ENCODE measurements at places on chromosomes 5 and 9.

- no peak for DNase-seq
These were observed 82.0 kb upstream of the ITGA1 start for GRCh38 chr5:52705720-52706119.

- DNase-seq, result no peak
These were observed 48.5 kb downstream of the GARNL3 start for GRCh38 chr9:127313042-127313560.

DNA sequence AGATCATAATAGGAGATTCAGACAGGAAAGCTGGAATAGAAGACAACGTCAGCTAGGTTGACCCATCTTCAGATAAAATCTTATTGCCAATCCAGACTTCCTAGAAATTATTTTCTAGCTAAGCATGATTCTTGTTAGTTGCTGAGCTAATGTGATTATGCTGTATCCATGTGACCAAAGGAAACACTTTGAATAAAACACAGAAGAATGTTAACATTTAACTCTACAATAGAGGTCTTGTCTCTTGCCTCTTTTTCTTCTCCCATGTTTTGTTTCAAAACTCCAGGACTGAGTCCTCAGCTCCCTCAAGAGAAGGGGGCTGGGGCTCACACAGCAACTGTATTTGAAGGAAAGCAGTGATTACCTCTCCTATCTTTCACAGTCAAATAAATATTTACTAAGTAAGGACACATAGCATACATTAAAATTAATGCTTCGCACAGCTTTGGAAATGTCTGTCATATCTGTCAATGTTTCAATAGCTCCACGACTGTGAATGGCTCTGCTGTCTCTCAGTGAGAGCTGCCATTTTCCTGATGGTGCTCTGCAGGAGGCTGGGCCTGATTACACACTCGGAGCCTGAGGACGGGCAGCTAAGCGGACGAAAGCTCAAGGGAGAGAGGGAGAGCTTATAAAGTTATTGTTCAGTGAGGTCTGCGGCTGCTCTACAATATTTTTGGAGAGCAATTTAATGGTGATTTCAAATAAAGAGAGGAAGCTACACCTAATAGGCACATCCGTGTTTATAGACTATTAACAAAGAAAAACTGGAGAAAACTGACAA lies 64.8 kb upstream of the ZNF462 start:
- DNase-seq, result no peak

DNA sequence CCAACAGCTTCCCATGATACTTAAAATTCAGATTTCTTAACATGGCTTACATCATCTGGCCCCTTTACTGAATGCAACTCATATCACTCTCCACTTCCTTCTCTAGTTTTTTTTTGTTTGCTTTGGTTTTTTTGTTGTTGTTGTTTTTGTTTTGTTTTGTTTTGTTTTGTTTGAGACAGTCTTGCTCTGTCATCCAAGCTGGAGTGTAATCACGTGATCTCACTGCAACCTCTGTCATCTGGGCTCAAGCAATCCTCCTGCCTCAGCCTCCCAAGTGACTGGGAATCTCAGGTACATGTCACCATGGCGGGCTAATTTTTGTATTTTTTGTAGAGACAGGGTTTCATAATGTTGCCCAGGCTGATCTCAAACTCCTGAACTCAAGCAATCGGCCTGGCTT lies 41.4 kb downstream of the CPLANE1 start:
- DNase-seq, result no peak

DNA sequence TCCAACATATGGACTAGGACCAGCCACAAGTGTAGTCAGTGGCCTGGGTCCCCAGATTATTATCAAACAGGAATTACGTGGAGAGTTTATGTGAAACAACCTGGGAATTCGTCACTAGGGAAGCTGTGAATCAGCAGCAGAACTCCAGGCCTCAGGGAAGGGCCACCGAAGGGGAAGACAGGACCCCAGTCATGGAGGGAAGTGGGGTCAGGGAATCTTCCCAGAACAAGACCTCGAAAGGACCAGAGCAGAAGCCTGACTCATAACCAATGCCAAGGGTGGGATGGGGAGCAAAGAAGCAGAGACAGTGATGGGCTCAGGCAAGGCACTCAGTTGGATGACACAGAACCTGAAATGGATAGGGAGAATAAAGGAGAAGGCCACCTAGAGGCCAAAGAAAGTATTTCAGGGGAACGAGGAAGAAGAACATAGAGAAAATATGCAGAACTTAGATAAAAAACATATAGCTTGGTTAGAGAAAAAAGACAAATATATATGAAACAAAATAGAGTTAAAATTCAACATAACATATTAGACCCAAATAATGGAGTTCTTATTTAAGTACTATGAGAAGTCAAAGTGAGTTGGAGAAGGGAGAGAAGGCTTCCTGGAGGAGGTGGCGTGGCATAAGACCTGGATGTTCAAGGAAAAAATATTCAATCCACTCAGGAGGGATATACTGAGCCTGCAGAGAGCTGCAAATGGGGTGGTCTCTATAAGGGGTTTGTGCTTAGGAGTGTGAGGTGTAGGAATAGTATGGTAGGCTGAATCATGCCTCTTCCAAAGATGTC lies 66.7 kb upstream of the CAST start:
- no peak for DNase-seq

DNA sequence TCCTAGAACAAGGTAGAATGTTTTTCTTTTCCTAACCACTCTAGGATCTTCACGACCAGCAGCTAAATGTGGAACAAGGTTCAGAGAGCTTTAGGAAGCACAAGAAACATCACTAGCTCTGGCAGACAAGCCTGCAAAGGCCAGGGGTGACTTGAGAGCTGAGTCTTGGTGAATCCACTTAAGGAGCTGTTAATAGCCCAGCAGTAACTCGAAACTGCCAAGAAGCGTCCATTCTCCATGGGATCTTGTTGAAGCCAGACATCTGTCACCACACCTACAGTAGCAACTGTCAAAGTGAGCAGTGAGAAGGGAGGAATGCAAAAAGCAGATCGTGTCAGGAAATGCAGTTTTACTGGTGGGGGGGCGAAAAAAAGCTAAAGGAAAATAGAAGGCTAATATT lies 87.2 kb downstream of the ATPSCKMT start:
- no peak for DNase-seq

DNA sequence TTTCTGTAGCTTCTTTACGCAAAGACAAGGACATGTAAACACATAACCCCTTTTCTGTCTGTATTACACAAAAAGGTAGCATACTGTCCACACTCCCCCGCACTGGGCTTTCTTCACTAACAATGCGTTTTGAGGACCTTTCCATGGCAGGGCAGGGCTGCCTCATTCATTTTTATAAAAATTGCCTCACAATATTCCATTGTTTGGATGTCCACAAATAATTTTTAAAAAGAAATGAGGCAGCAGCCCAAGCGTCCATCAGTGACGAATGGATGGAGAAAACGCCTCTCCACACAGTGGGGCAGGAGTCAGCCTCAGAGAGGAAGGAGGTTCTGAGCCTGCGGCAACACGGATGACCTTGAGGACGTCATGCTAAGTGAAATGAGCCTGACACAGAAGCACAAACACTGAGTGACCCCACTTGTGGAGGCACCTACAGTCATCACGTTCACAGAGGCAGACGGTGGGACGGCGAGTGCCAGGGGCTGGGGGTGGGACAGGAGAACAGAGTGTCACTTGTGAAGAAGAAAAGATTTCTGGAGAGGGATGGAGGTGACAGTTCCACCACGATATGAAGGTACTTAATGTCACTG lies 67.8 kb downstream of the RASGEF1C start:
- DNase-seq, result no peak

GRCh38 chr5:171714851-171715250 lies 70.8 kb upstream of the SMIM23 start:
- no peak for DNase-seq

DNA sequence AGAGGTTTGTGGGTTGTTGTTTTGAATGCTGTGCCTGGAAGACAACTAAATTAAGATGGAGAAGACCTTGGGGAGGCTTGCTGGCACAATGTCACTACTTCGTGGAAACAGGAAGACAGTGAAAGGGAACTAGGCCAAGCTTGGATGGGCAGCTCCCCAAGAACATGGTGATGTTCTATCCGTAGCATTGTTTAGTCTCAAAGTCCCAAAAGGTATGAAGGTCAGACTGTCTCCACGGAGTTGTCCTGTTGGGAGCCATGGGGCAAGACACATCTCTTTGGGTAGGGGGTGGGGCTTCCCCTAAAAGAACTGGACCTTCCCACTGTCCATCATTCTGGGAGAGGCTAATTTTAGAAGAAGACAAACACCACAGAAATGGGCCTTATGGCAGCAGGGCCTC lies 140.5 kb downstream of the ENTREP1 start:
- DNase-seq, result no peak

DNA sequence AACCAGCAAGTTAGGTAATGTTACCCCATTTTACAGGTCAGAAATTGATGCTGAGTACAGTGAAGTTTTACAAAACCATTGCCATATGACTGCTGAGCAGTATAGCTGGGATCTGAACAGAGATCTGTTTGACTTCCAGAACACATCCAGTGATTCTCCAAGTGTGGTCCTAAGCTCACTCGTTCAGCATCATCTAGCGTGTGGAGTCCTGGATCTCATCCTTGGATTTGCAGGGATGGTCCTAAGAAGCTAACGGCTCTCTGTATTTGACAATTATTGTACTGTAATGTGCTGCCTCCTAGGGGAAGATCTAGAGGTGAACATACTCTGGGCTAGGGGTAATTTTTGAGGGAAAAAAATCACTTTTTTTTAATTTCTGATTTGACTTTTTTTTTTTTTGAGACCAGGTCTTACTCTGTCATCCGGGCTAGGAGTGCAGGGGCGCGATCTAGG lies 1.4 kb downstream of the SLC26A2 start:
- no peak for DNase-seq

GRCh38 chr9:97954550-97954989 lies 16.6 kb upstream of the HEMGN start:
- DNase-seq, result no peak

GRCh38 chr9:131037335-131038255 lies 28.6 kb downstream of the LAMC3 start:
- no peak for DNase-seq

GRCh38 chr9:3012842-3013241 lies 168.9 kb upstream of the PUM3 start:
- no peak for DNase-seq

GRCh38 chr9:93681269-93682154 lies 105.1 kb downstream of the PHF2 start:
- DNase-seq, result no peak

- DNase-seq, result no peak
These were observed 115.9 kb downstream of the CDC42SE2 start for GRCh38 chr5:131379723-131380122.

DNA sequence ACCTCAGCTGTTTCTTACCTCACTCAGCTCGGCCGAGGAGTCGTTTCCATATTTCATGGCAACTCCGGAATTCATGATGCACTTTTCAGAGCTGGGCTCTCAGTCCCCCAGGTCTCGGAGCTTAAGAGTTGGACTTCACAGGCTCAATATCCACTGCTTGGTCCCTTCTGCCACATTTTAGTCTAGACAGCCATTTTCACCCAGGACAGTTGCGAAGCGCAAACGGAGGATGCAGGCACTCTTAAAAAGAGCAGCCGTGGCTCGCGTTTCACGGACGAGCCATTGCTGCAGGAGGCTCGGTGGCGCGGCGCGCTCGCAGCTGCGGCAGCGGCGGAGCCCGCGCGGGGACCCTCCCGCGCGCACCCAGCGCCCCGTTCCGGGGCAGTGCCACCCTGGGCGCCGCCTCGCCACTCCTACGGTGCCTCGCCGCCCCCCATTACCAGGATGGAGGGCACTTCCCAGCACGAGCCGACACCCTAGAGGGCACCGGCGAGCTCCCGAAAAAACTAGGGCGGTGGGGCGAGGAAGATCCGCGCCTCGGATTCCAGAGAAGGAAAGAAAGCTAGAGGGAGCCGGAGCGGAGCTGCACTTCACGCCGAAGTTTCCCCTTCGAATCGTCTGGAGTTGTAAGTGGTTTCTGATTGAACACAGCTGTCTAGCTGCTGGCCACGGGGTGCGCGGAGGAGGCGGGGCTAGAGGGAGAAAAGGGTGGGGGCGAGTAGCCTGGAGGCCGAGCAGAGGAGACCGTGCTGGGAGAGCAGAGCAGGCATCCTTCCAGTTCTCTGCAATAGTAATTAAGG lies 140.3 kb downstream of the TSSK1B start:
- DNase-seq, result peak; percentile 82

- DNase-seq, result no peak
These were observed 3.0 kb downstream of the GDNF start for GRCh38 chr5:37836592-37837413.

- no peak for DNase-seq
These were observed 3.0 kb downstream of the SPATA31E1 start for GRCh38 chr9:87885484-87886189.

DNA sequence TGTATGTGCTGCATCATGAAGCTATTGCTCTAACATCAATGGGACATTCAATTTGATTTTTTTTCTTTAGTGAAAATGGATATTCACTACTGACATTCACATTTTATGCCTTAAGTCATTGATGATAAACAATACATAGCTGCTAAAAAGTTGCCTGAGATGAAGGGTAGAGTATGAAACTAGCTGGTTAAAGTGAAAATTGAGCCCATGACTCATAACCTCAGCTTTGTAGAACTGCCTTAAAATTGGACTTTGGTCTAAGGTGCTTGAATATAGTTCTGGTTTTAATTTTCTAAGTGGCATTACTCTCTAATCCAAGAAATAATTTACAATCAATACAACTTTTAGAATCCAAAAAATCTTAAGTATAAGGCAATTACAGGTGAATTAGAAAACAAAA lies 740.4 kb upstream of the RIOK2 start:
- no peak for DNase-seq

- DNase-seq, result no peak
These were observed 12.9 kb downstream of the CXCL14 start for GRCh38 chr5:135565725-135566421.

GRCh38 chr9:102000956-102001355 lies 262.5 kb upstream of the GRIN3A start:
- no peak for DNase-seq

DNA sequence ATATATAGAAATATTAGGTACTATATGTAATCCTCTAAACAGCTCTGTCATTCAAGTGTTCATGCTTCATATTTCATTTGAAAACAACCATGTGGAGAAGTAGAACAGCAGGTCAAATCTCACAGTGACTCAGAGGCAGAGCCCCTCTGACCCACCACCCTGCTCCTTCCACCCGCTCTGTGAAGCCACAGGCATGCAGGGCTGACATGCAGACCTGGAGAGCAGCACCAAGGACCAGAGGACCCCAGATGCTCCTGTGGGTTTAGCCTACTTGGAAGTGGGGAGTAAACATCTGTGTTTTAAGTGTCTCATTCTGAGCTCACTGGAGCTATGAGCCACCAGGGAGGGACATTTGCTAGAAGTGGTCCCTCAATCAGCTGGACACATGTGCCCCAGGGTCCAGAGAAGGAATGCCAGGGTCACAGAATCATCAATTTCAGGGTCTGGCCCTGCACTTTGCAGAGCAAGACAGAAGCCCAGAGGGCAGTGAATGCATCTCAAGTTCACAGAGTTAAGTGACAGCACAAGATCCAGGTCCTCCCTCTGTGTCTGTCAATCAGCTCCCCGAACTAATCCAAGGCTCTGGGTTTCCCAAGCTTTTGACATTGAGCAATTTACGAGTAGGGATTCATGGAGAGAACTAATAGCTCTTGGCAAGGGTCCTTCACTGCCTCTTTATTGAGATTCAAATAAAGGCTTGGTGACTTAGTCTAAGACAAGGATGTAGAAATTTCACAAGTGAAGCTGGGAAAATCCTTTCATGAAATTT lies 441.1 kb downstream of the SEMA5A start:
- no peak for DNase-seq

GRCh38 chr9:99385215-99385614 lies 163.1 kb downstream of the SEC61B start:
- DNase-seq, result no peak

All from fibroblast of skin of left quadriceps (primary cell).